ENCODE measurements at places on chromosomes 16 and 17.

DNA sequence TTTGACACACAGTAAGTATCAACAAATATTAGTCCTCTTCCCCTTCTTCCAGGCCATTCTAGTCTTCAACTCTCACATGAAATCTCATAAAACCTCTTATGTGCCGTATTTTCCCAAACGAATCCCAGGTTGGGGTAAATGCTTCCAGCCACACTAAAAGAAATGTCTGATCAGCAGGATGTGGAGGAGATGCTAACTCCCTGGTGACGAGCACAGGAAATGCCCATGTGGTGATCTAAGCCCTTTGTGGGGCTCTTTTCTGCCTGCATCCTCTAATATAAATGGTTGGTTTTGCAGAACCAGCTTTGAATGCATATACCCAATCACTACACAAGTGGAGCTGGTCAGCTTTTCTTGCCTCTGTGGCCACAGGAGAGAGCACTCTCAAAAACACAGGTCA is 498.2 kb upstream of the ERCC4 start:
- DNase-seq, result no peak

DNA sequence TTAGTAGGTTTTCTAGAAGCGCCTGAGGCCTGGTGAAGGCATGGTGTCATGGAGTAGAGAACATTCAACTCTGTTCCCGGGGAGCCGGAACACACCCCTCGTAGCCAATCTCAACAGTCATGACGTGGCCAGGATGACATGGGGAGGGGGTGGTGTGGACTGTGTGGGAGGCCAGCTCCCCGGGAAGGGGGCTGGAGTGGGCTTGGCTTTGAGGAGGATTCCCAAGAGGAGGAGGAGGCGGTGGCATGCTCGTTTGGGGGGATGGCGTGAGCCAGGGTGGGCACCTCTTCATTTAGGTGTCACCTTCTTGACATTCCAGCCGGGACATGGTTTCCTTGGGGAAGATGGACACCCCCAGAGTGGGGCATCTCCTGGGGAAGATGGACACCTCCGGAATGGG is 257.5 kb downstream of the SEC14L1 start:
- no peak for DNase-seq

DNA sequence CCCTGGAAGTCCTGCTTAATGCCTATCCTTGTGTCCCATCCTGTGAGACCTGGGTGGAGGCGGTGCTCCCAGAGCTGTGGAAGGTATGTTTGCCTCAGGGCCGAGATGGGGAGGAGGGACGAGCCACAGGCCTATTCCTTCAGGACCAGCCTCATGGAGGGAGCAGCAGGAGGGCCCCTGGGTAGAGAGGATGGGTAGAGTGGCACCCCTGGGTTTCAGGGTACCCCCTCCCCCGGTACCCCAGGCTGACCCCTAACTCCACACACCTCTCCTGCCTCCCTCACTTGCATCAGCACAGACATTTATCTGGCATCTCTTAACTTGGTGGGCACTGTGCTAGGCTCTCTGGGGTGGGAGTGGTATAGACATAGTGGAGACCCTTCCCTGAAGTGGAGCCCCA is 7.1 kb downstream of the ASB16 start:
- DNase-seq, result no peak

DNA sequence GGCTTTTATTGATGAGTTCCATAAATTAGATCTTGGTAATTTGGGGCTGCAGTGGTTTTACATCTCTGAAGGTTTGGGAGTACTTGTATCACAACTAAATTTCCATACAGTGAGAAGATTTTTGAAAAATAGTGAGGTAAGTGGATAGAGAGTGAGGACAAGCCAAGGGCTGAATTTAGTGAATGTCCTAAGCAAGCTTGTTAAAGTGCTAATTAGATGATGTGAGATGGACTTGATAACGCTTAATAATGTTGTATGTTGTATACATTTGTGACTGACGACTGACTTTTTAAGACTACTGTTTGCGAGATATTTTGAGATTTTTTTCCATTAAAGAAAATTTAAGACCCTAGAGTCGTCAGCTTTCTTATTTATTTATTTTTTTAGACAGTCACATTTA is 3.9 kb downstream of the NFATC3 start:
- DNase-seq, result no peak

GRCh38 chr17:27264068-27264812 is 29.7 kb upstream of the WSB1 start:
- DNase-seq, result no peak

DNA sequence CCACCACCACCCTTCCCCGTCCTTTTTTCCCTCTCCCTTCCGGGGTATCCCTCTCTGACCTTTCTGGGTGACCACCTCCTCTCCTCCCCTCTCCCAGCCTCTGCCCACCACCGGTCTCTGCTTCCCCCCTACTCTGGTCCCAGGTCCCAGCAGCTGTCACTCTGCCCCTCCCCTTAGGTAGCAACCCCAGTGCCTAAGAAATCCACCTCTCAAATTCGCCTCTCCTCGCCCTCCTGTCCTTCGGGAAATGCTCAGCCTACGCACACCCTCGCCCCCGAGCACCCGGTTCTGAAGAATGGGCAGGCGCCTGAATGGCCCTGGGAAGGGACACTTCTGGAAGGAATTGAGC is 775 bp upstream of the SP6 start:
- no peak for DNase-seq

- DNase-seq, result no peak
These were observed 693 bp upstream of the HOXB4 start for GRCh38 chr17:48578616-48579470.

- no peak for DNase-seq
These were observed 818 bp downstream of the DPH1 start for GRCh38 chr17:2030779-2031163.

DNA sequence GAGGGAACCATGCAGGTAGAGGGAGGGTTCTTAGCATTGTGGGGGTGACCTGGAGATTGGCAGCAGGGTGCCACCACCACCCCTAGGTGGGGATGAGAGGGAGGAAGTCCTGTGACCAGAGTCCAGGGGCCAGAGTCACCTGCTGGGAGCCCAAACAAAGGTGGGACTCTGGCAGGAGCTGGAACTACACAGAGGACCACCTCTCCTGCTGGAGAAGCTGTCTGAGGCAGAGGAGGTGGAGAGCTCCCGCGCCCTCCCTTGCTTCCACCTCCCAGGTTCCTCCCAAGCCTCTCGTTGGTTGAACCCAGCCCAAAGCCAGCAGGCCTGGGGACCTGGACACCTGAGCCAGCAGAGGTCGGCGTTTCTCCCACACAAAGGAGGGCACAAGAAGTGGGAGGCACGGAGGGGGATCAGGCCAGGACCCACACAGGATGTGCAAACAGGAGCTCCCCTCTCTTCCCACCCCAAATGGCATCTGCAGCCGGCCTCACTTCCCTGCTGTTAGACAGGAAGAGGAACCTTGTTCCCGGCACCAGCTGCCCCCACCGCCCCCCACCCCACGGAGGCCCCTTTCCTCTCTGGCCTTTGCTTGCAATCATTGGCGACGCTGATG is 154.6 kb downstream of the SEC14L1 start:
- no peak for DNase-seq

DNA sequence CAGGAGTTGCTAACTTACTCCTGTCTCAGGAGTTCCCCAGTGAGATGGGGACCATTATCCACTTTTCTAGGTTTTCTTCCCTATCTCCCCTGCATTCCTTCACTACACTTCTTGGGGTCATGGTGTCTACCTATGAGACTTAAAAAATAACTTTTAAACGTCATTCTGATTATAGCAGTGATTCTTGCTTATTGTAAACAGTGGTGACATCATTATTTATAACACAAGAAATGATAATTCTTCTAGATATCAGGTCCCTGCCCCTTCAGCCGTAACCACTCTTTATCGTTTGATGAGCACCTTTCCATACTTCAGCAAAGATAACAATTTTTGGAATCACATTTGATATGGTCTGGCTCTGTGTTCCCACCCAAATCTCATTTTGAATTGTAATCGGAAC is 27.2 kb upstream of the IRX3 start:
- no peak for DNase-seq

DNA sequence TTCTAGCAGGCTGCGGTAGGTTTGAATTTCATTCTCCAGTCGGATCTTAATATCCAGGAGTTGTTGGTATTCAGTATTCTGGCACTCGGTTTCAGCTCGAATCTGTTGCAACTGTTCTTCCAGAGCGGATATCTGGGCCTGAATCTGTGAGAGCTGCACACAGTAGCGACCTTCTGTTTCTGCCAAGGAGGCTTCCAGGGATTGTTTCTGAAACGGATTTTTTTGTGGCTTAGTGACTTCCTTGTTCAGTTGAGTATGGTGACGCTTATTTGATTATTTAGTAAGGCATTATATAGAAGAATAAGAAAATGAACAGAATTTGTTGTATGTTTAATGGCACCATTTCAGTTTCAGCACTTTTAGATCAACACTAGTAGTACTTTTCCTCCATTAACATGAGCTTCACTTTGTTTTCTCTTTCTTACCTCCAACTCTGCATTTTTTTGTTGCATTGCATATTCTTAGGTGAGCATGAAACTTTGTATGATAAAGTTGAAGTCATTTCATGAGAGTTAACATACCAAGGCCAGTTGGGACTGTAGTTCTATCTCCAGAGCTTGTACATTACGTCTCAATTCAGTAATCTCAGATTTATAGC is 2.8 kb downstream of the KRT10 start:
- DNase-seq, result no peak

DNA sequence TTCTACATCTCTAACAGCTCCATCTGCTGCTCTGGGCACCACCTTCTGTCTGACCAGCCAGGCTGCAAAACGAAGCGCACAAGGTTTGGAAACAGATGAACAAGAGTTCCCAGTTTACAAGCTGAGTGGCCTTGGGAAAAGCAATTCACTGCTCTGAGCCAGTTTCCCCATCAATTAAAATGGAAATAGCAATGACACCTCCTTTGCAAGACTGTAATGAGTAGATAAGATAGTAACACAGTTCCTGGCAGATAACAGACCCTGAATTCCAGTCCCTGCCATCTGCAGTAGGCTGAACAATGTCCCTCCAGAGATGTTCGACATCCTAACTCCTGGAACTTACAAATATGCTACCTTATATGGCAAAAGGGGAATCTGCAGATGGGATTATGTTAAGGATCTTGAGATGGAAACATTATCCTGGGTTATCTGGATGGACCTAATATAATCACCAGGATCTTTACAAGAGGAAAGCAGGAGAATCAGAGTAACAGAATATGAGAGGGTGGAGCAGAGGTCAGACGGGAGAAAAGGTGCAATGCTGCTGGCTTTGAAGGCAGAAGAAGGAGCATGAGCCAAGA is 27.9 kb downstream of the CPPED1 start:
- no peak for DNase-seq

DNA sequence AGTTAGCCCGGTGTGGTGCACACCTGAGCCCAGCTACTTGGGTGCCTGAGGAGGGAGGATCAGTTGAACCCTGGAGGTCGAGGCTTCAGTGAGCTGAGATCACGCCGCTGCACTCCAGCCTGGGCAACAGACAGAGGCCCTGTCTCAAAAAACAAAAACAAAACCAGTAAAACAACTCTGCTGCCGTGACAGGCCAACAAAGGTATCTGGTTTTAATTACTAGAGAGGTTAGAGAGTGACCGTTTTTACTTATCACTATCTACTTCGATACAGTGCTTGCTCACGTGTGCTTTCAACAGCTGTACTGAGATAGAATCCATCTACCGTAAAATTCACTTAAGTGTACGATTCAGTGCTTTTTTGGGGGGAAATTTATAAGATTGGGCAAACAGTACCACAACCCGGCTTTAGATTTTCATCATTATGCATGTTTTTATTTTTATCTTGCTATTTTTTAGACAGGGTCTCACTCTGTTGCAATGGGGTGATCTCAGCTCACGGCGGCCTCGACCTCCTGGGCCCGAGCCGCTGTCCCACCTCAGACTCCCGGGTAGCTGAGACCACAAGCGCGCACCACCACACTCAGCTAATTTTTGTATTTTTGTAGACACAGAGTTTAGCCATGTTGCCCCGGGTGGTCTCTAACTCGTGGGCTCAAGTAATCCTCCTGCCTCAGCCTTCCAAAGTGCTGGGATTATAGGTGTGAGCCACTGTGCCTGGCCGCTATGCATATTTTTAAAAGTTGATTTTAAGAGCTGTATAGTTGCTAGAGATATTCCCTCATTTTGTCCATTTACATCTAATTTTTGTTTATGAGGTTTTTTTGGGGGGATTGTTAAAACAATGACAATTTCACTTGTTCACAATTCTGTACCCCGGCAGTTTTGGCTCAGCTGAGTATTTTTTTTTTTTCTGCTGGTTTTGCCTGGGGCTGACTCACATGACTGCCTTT is 30.9 kb downstream of the SERPINF1 start:
- no peak for DNase-seq

GRCh38 chr17:36540696-36541095 is 4.0 kb upstream of the GGNBP2 start:
- no peak for DNase-seq

DNA sequence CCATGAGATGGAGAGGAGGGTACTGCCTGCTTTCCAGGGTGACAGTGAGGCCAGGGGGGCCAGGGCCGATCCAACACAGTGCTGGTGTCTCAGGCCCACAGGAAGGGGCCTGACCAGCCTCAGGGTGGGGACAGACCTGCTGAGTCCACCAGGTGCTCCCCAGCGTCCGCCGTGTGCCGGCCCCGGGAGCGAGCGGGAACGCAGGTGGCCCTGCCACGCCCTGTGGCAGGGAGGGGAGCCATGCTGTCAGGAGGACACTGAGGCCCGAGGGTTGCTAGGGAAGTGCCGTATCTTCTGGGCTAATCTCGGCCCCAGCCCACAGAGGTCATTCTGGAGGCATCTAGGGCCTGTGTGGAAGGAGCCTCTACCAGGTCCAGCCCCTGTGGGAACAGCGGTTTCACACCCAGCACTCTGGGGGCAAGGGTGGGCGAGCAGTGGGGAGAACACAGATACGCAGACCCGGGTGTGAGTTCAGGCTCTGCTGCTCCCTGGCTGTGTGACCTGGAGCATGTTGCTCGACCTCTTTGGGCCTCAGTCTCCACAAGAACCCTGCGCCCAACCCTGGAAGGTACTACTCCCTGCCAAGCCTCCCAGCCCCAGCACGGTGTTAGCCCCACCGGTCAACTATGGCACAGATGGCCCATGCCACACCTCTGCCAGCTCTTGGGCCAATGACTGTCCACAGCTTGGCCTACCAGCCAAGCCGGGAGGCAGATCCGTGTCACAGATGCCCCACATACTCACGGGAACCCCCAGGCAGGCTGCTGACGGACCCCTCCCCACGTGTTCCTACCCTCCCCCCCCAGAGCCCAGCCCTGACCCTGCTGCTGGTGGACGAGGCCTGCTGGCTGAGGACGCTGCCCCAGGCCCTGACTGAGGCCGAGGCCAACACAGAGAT is 43.9 kb upstream of the ZC3H18 start:
- peak; percentile 60 for DNase-seq

- peak; percentile 91 for DNase-seq
These were observed at the start of gene VASN for GRCh38 chr16:4371357-4372000. Gene VASN (plus strand): TSS chr16:4371848. CDS start chr16:4380878, 9,030 bp downstream.

- DNase-seq, result no peak
These were observed 58.3 kb downstream of the SNX20 start for GRCh38 chr16:50622643-50623369.

- DNase-seq, result no peak
These were observed 31.5 kb downstream of the QPRT start for GRCh38 chr16:29710227-29711219.

- DNase-seq, result no peak
These were observed 149.0 kb downstream of the CCDC182 start for GRCh38 chr17:57595947-57596695.

- DNase-seq, result no peak
These were observed 59.6 kb downstream of the ABAT start for GRCh38 chr16:8733849-8734540.
